ENCODE measurements at places on chromosomes 16 and 17. TPM values are rescaled to one million over a fixed set of nuclear protein-coding genes. Genes with fewer than 3 reads are reported as not detected.

GRCh38 chr17:41522301-41523224 is 3.9 kb upstream of the KRT15 start:
- H3K27me3 ChIP-seq = peaks cover 13% of the 10 kb centered on the region
- DNase-seq = no peak
- H3K4me3 ChIP-seq = no peak overlapping the region
- no peaks in the 10 kb centered on the region for H3K4me1 ChIP-seq

DNA sequence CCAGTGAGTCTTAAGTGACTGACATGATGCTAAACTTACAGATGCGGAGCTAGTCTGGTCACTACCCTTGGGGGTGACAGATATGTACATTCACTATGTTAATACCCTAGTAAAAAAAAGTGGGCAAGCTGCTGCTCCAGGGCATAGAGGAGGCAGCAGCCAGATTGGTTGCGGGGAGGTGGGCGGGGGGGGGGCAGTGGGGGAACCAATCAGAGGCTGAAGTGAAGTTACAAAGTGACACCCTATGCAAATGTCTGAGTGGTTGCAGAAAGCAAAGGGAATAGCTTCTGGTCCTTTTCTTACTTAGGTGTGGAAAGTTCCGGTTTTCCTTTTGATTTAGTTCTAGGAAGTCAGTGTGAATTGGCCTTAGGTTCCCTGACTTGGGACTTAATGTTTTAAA is 12.1 kb downstream of the NDEL1 start:
- H3K36me3 ChIP-seq = peaks cover 51% of the 10 kb centered on the region
- no peaks in the 10 kb centered on the region for H3K27me3 ChIP-seq
- no peak overlapping the region for H3K27ac ChIP-seq
- no peaks in the 10 kb centered on the region for H3K4me1 ChIP-seq
- no peak for DNase-seq

GRCh38 chr17:81052199-81052997 is 17.4 kb downstream of the BAIAP2 start:
- H3K4me3 ChIP-seq = no peak overlapping the region
- H3K27me3 ChIP-seq = peaks cover 4% of the 10 kb centered on the region
- H3K36me3 ChIP-seq = no peaks in the 10 kb centered on the region
- H3K4me1 ChIP-seq = peaks cover 17% of the 10 kb centered on the region
- no peak overlapping the region for H3K27ac ChIP-seq

- no peak overlapping the region for H3K27ac ChIP-seq
- H3K27me3 ChIP-seq = peaks cover 20% of the 10 kb centered on the region
- no peak for DNase-seq
- H3K4me1 ChIP-seq = peaks cover 14% of the 10 kb centered on the region
These were observed 395.1 kb downstream of the SEC14L1 start for GRCh38 chr17:77535892-77536291.

DNA sequence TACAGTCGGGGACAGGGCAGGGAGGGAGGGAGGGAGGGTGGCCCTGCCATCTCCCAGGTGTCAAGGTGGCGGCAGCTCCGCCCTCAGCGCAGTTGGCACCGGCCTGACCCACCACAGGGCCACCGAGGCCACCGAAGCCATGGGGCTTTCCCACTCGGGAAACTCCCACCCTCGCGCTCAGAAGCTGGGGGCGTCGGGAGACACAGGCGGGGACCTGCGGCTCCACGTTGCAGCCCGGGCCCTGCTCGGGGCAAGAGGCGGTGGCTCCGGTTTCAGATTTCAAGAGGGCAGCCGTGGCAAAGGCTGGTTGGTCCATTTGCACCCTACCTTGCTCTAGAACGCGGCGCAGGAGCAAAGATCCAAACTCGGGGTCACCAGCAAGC is 544 bp downstream of the CYB561 start:
- peaks cover 18% of the 10 kb centered on the region for H3K27me3 ChIP-seq
- no peaks in the 10 kb centered on the region for H3K36me3 ChIP-seq
- H3K4me1 ChIP-seq = peaks cover 33% of the 10 kb centered on the region
- peak overlapping the region; percentile 22 for H3K4me3 ChIP-seq

- DNase-seq = no peak
- H3K4me1 ChIP-seq = no peaks in the 10 kb centered on the region
- no peaks in the 10 kb centered on the region for H3K27me3 ChIP-seq
- no peak overlapping the region for H3K27ac ChIP-seq
- no peak overlapping the region for H3K4me3 ChIP-seq
These were observed 501.6 kb upstream of the PSMD7 start for GRCh38 chr16:73794994-73795393.

GRCh38 chr17:33196883-33197282 is 96.2 kb downstream of the ASIC2 start:
- H3K27me3 ChIP-seq = peaks cover 2% of the 10 kb centered on the region
- no peaks in the 10 kb centered on the region for H3K4me1 ChIP-seq
- no peak for DNase-seq
- no peaks in the 10 kb centered on the region for H3K36me3 ChIP-seq

DNA sequence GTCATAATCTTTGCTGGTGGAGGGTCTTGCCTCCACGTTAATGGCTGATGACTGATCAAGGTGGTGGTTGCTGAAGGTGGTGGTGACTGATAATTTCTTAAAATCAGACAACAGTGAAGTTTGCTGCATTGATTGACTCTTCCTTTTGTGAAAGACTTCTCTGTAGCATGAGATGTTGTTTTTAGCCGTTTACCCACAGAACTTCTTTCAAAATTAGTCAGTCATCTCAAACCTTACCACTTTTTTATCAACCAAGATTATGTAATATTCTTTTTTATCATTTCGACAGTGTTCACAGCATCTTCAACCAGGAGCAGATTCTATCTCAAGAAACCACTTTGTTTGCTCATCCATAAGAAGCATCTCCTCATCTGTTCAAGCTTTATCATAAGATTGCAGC is 5.9 kb downstream of the UQCRC2 start:
- H3K27me3 ChIP-seq = no peaks in the 10 kb centered on the region
- H3K4me1 ChIP-seq = peaks cover 31% of the 10 kb centered on the region
- peaks cover 58% of the 10 kb centered on the region for H3K36me3 ChIP-seq
- no peak for DNase-seq
- no peak overlapping the region for H3K4me3 ChIP-seq

GRCh38 chr16:3992297-3993051 is 112.0 kb upstream of the CREBBP start:
- DNase-seq = no peak
- H3K27ac ChIP-seq = no peak overlapping the region
- no peaks in the 10 kb centered on the region for H3K36me3 ChIP-seq
- no peak overlapping the region for H3K4me3 ChIP-seq

DNA sequence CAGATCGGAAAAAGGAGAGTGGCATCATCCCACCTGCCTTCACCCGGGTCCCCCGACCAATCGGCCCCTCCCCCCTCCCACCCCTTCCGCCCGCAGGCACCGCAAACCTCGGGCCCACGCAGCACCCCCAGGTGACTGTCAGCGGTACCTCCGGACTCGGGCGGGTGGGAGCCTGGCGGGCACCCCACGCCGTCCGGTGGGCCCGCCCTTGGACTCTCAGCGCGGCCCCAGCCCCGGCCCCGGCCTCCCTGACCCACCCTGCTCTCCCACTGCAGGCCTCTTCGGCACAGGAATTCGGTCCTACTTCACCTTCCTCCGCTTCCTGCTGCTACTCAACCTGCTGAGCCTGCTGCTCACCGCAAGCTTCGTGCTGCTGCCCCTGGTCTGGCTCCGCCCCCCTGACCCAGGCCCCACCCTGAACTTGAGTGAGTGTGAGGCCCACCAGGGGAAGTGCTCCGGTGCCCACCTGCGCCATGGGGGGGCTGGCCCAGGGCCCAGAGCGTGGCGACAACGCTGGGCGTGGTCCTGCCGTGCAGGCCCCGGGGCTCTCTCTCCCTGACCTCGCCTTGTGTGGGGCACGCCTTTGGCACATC is 1.6 kb downstream of the TMC8 start:
- peak overlapping the region; percentile 84 for H3K27ac ChIP-seq
- H3K4me3 ChIP-seq = peak overlapping the region; percentile 74
- peak; percentile 92 for DNase-seq
- H3K4me1 ChIP-seq = peaks cover 64% of the 10 kb centered on the region
- H3K36me3 ChIP-seq = peaks cover 68% of the 10 kb centered on the region

GRCh38 chr16:23121024-23121423 is 28.2 kb downstream of the USP31 start:
- DNase-seq = no peak
- no peaks in the 10 kb centered on the region for H3K36me3 ChIP-seq
- no peak overlapping the region for H3K27ac ChIP-seq
- H3K27me3 ChIP-seq = no peaks in the 10 kb centered on the region

The STH gene
- not detected for total RNA-seq

The PABPN1L gene
- not detected for total RNA-seq

The SEPTIN1 gene
- total RNA-seq = 321 TPM

The GP1BA gene
- not detected for total RNA-seq

The TSPAN10 gene
- total RNA-seq = 1.2 TPM
